ENCODE measurements at places on chromosomes 1 and 21.

DNA sequence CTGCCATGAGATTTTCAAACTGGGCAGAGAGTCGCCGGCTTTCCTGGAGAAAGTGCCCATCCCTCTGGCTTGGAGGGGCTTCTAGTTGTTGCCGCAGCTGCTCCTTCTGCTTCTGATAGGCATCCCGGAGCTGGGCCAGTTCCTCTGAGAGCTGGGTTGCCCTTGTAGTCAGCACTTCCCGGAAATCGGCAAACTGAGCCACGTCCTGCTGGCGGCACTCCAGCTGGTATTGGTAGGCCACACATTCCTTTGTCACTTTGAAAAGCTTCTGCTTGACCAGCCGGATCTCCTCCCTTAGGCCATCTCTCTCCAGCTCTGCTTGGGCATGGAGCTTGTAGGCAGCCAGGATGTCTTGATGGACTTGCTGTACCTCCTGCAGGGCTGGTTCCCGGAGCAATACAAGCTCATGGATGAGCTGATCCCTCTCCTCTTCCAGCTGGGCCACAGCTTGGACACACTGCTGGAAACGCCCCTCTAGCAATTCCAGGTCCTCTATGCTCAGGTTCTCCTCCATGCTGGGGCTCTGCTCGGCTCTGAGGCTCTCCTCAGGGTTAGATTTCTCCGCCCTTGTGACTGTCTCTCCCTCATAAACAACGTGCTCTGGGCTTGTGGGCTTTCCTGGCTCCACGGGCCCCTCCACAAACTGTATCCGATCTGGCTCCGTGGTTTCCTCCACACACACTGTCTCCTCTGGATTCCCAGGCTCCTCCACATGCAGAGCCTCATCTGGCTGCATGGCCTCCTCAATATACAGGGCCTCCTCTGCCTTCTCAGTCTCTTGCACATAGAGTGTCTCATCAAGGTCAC lies 7.3 kb downstream of the SYNC start:
- DNase-seq, result no peak

DNA sequence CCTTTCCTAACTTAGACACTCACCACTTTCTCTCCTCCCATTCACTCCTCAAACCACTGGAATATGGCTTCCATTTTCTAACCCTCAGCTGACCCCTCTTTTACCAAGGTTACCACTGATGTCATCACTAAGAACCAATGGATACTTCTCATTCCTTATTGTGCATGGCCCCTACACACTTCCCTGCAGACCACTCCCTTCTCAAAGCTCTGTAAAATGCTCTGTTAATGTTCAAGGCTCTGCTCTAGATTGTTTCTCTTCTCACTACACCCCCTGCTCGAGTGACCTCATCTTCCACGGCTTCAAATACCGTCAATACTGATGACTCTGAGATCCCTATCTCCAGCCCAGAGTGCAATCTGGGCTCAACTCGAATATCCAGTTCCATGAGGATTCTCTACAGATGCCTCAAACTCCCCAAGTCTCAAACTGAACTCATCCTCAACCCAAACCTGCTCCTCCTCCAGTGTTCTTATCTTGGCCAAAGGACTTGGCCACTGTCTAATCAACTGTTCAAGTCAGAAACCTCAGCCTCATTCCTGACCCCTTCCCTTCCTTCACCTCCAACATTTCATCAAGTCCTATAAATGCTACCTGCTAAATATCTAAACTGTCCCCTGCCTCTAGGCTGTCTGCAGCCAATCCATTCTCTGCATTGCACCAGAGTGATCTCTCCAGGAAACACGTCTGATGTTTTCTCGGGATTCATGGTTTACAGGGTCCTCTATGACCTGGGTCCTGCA lies 41.3 kb upstream of the BMP8B start:
- no peak for DNase-seq

DNA sequence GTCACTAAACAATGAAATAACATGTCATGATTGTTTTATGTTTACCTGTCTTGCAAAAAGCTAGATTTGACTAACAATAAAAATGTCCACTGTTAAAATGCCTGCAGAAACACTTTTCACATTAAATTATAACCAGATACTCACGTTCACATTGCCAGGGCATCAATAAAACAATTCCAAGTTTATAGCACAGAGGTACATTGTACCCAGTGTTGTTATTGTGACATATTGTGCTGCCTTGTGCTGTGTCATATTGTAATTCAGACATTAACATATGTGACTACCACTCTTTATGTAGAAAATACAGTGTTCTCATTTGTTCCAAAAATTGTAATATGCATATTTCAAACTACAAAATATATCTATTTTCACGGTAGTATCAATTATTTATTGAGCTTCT lies 766.1 kb downstream of the NCAM2 start:
- DNase-seq, result no peak

- DNase-seq, result no peak
These were observed 47.4 kb upstream of the WNT2B start for GRCh38 chr1:112461200-112461871.

DNA sequence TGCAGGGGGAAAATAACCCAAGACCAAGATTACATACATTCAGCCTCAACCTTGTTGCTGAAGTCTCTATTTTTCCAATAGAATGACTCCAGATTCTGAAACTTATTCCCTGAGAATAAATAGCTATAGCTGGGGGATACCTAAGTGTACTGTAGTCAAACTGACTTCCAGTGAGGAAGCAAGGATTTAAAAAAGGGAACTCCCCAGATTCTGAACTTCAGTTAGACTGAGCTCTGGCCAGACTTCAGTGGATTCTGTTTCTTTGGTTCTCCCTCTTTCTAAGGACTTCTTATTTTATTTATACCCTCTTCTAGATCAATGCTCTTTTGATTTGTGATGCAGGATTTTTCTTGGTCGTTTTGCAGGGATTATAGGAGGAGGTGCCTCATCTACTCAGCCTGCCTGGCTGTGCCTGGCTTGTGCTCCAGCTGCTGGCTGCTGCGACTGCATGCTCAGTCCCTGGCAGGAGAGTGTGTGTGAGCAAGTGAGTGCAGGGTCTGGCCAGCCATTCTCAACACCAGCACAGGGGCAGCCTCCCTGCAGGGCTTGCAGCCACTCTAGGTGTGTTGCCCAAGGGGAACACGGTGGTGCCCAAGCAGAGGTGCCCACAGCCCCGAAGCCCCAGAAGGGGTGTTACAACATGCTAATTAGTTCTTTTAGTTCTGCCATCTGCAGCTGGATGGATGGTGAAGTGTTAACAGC lies 43.0 kb downstream of the SPATA17 start:
- DNase-seq, result no peak

DNA sequence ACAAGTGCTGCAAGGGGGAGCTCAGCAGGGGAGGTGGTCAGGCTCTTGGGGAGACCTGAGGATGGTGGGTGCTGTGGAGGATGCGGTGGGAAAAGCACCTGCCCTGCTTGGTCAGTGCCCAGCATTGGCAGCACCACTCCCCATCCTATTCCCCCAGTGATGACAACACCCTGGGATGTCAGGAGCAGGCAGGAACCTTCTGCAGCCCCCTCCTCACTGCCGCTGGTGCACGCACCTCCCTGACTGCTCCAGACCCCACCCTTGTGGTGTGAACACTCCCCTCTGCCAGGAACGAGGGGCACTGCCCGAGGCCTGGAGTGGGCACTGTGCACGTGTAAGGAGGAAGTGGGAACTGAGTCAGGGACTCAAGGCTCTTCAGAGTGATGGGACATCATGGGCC lies 12.5 kb downstream of the TMPRSS3 start:
- no peak for DNase-seq

DNA sequence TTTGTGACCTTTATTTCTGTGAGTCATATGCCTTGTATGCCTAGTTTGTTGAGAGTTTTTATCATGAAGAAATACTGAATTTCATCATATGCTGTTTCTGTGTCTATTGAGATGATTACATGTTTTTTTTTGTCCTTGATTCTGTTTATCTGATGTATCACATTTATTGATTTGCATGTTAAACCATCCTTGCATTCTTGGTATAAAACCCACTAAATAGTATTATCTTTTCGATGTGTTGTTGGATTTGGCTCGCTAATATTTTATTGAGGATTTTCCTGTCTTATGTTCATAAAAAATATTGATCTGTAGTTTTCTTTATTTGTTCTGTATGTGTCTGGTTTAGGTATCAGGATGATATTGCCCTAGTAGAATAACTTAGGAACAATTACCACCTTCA lies 164.7 kb upstream of the CHRM3 start:
- no peak for DNase-seq

- no peak for DNase-seq
These were observed 48.9 kb upstream of the ZNF326 start for GRCh38 chr1:89945852-89946476.
